Activated T-helper 2 cell treated with anti-CD3 and anti-CD28 coated beads, Interferon-gamma antibody, Interleukin-2, Interleukin-4, amounts not matched to agents 10 μg/mL and 5 μg/mL and 100 μg/mL, durations not matched to agents 14 hours and 24 hours and 36 hours (primary cell): ENCODE measurements at places on chromosomes 2 and 18.

DNA sequence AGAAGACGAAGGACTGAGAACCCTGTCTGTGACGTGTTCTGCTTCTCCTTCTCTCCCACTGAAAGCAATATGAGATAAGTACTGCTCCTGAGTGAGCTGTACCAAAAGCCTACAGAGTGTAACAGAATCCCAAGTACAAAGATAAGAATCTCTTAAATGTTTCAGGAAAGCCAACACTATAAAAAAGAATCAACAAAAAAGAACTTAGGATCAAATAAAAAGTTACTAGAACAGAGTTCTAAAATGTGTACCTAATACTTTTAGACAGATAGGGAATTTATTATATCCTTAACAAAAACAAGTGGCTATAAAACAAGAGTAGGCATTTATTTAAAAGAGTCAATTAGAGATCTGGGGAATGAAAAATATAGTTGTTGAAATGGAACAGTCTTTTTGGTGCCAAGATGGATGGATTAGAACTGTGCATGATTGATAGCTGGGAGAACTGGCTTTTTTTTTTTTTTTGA is 49.0 kb downstream of the NCOA1 start:
- DNase-seq = no peak

GRCh38 chr2:36318547-36318946 is 37.0 kb upstream of the CRIM1 start:
- DNase-seq = no peak

DNA sequence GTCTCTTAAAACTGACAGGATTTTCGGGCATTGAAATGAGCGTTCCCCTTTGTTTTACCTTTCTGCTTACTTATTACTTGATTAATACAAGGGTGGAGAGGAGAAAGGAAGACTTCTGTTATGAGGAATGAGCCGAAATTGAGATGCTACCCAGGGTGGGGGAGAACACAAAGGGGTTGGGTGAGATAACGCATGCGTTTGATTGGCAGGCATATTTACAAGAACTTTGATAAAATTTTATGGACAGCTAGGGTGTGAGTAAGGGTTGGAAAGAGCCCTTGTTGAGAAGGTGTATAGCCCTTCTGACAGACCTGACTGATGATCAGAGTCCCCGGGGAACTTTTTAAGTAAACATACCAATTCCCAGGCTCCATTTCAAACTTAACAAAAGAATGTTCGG is 1.8 kb downstream of the RNF138 start:
- DNase-seq = no peak

GRCh38 chr18:35746826-35747339 is 165.3 kb downstream of the GALNT1 start:
- DNase-seq = no peak

DNA sequence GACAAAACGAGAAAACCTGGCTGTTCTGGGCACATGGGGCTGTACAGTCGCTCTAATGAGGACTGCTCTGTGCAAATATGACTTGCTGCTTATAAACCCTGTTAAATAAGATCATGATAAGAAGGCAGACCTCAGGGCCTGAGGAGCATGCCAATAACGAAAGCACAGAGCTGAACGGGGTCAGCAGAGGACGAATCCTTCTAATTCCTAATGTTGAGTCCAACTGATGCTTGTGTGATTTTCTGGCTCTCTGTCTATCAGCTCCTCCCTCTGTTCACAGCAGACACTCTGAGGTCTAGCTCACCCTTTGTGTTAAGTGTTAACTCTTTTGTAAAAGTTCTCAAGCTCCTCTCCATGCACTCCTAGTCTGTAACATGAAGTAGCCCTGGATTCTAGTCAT is 167.2 kb upstream of the REV1 start:
- DNase-seq = no peak

- no peak for DNase-seq
These were observed 50.9 kb downstream of the FBXO48 start for GRCh38 chr2:68416081-68416675.

DNA sequence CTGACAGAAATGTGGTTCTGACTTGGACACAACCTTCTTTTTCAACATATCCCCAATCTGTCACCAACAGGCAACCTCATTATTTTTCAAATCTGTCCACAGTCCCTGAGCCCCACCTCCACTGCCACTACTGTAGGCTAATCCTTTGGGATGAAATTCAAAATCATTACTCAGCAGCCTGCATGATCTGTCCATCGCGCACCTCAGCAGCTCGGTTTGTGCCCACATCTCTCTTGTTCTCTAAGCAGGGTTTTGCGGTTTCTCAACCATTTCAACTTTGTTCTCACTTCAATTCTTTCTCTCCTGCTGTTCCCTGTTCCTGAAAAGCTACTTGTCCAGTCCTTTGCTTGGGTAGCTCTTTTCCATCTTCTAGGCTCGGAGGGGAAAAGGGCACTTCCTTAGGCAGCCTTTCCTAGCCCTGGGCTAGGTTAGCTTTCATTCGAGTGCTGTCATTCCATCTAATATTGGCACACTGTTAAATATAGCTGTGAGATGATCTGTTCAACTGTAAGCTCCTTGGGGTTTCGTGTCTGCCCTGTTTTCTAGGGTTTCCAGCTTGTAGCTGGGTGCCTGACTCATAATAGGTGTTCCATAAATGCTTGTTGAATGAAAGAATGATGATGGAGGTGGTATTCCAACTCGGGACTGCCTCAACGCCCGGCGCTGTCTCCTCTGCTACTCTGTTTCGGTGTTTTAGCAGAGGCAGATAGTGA is 653 bp upstream of the ANKAR start:
- DNase-seq = no peak

DNA sequence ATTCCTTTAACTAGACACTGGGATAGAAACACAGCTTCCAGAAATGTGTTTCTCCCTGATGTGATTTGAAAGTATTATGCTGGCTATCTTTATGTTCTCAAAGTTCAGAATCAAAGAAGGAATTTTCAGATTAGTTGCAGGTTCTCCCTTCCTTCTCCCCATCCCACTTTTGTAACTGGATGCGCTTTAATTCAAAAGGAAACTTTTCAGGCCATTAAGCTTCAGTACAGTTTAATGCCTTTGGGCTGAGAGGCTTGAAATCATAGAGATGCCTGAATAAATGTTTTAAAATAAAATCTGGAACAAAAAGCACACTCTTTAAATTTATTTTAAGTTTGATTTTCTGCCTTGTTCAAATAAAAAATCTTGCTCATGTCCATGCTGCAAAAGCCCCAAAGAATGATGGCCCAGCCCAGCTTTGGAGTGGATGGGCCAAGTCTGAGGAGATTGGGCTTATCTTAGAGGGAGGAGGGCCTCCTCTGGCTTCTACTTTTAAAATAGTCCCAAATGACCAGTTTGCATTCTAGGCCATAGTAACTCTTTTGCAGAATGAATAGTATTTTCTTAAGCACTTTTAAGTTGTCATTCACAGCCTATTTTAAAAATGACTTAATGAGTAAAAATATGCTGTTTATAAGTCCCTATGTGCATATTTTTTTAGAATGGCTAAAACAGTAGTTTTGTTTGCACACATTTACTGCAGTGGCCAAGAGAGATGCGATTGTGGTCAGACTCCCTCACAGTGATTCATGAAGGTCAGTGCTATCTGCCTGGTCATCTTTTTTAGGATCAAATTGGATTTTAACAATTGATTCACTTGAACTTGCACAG is 129.2 kb downstream of the MTX2 start:
- no peak for DNase-seq

DNA sequence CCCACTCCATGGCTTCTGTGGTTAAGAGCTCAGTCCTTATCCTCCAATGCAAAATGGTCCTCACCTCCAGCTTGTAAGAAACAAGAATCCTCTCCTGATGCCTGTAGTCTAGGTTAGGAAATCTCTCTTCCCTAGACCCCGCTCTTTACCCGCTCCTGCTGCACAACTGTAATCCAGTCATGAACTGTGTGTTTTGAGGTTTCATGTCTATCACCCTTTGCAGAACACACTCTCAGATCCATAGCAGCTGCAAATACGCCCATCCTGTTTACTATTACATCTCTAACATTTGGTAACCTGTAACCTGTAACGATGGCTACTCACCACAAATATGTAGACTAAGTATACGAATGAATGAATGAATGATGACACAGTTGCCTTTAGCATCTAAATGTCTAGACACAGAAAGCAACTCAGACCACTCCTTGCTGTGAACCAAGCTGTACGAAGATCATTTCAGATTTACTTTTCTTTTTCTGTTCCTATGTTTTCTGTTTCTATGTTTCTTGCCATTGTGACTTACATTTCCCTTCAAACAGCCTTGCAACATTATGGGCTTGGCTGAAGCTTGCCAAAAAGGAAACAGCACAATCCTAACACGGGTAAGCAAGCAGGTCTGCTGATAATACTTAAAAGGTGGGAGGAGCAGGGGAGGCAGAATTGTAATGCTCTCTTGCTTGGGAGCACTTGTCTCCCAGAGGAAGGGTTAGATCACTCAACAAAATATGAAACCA is 53.7 kb downstream of the EPHA4 start:
- peak; percentile 43 for DNase-seq

- DNase-seq = no peak
These were observed 87.9 kb upstream of the ITGA6 start for GRCh38 chr2:172339371-172340010.

GRCh38 chr2:122164964-122165363 is 409.5 kb downstream of the TSN start:
- DNase-seq = no peak

DNA sequence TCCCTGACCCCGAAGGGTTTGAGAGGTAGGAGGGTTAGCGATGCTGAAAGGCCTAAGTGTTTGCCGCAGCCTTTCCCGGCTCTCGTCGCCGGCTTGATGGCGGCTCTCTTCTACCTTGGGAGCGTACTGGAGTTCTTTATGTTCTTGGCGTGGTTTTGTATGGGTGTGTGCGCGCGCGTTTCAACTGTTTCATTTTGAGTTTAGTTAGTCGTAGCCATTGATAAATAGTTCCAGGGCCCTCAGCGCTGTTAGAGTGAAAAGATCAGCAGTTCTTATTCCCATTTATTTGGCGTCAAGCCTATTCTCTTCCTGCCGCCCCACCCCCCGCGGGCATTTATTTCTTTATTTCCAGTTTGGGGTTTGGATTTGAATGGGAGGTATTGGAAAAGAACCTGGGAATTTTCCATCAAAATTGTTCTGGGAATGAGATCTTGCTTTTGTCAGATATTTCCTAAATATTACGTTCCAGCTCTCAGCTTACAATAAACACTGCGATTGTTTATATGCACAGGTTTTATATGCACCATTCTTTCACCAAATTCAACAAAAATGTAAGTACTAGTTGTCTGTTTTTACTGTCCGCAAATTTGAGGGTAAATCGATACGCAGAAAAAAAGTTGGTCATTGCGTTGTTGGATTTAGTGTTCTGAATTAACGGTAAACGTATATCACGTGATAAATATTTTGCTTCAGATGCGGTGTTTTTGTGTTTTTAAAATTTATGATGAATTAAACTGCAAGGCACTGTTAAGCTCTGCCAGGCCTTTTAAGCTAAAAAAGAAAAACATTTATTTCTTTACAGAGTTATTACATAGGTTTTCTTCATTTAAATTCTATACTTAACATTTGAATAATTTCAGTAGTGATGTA is 954 bp downstream of the CCNT2 start:
- no peak for DNase-seq

- no peak for DNase-seq
These were observed 41.8 kb upstream of the CDC42EP3 start for GRCh38 chr2:37713258-37713700.

DNA sequence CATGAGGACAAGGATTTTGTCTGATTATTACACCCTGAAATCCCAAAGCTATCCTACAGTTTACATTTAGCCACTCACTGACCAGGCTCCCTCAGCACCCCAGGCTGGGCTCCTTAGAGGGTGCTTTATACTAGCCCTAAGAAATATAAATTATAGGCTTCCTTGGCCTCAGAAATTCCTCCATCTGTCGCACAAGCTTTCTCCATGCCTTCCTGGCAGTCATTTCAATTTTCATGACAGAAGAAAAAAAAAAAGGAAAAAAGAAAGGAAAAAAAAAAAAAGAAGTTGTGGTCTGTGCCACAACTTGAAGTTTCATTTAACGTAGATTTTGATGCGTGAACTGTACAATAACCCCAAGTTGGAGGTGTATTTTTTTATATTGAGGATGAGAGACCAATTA is 719.5 kb downstream of the BCL11A start:
- DNase-seq = no peak

GRCh38 chr2:119341684-119342083 is 24.9 kb downstream of the C2orf76 start:
- DNase-seq = no peak

- no peak for DNase-seq
These were observed 154.4 kb upstream of the ACAA2 start for GRCh38 chr18:49967636-49968313.

- DNase-seq = no peak
These were observed 8.1 kb upstream of the ZNF236 start for GRCh38 chr18:76814256-76814655.

GRCh38 chr2:70645733-70646419 is 92.2 kb upstream of the TGFA start:
- DNase-seq = no peak

- DNase-seq = peak; percentile 38
These were observed 405 bp downstream of the PPP3R1 start for GRCh38 chr2:68251855-68252399.

GRCh38 chr2:101003278-101003775 is 1.2 kb downstream of the RPL31 start:
- DNase-seq = no peak

GRCh38 chr2:135803278-135803677 is 33.7 kb downstream of the LCT start:
- DNase-seq = no peak

DNA sequence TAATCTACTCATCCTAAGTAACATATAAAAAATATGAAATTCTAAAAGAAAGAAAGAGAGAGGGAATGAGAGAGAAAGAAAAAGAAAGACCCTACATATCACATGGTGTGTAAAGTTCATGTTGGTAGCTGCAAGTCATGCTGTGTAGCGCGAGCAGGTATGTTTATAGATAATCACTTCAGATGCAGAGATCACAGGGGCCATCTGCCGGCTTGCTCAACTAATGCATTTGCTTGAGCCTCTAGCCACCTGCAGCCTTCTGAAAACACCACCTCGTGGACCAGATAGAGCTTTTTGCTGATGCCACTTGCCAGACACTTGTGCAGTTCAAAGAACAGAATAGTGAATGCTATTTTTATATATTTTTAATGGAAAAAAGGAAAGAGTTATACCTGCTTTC is 37.6 kb downstream of the CDH7 start:
- no peak for DNase-seq

- no peak for DNase-seq
These were observed 29.6 kb upstream of the RNU4ATAC start for GRCh38 chr2:121501031-121501430.
